ENCODE measurements at places on chromosomes 5 and 9.

DNA sequence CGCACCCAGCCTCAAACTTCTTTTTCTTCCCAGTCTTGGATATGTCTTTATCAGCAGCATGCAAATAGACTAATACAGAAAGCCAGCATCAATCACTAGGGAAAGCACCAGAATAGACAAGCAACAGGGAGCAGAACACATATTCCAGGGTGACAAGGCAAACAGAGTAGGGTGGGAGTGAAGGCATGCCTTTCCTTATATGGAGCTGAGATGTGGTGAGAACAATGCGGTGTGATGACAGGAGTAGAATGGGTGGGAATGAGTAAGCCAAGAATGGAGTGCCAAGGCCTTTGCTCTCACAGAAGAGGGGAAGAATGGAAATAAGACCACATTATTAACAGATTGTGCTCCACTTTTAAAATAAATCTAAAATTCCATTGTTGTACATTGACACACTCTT is 115.6 kb downstream of the CETN3 start:
- no peak for DNase-seq

GRCh38 chr5:38789777-38790176 is 56.0 kb upstream of the OSMR start:
- DNase-seq, result no peak

- DNase-seq, result no peak
These were observed 1884.1 kb upstream of the CDH6 start for GRCh38 chr5:29309359-29309758.

- DNase-seq, result no peak
These were observed 236.5 kb upstream of the TRIM32 start for GRCh38 chr9:116450378-116451139.

DNA sequence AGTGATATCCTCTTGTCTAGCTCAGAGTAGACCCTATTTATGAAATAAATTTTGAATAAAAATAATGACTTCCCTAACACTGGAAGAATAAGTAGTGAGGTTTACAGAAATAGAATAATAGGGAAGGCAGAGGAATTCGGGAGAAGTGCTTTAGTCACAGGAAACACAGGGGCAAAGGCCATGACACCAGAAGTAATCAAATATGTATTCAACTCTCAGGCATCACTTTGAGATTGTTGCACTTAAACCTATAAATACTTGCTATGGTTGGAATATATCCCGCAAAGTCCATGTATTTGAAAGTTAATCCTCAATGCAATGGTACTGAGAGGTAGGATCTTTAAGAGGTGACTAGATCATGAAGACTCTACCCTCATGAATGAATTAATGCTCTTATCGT is 166.8 kb downstream of the YIPF5 start:
- DNase-seq, result no peak

- no peak for DNase-seq
These were observed 314.9 kb downstream of the MARCHF11 start for GRCh38 chr5:15864536-15865215.

- peak; percentile 36 for DNase-seq
These were observed 27.2 kb downstream of the PRRC2B start for GRCh38 chr9:131420980-131421624.
